Stimulated activated CD4-positive, alpha-beta T cell treated with anti-CD3 and anti-CD28 coated beads, Interleukin-2, amount 100 ng/mL, for 24 hours (primary cell): ENCODE measurements at places on chromosomes 3 and 15.

GRCh38 chr15:57611938-57612337 is 20.2 kb downstream of the MYZAP start:
- DNase-seq: no peak

GRCh38 chr15:72559781-72560180 is 85.7 kb downstream of the ARIH1 start:
- DNase-seq: no peak

GRCh38 chr3:123081718-123082369 is 15.0 kb downstream of the PDIA5 start:
- no peak for DNase-seq

DNA sequence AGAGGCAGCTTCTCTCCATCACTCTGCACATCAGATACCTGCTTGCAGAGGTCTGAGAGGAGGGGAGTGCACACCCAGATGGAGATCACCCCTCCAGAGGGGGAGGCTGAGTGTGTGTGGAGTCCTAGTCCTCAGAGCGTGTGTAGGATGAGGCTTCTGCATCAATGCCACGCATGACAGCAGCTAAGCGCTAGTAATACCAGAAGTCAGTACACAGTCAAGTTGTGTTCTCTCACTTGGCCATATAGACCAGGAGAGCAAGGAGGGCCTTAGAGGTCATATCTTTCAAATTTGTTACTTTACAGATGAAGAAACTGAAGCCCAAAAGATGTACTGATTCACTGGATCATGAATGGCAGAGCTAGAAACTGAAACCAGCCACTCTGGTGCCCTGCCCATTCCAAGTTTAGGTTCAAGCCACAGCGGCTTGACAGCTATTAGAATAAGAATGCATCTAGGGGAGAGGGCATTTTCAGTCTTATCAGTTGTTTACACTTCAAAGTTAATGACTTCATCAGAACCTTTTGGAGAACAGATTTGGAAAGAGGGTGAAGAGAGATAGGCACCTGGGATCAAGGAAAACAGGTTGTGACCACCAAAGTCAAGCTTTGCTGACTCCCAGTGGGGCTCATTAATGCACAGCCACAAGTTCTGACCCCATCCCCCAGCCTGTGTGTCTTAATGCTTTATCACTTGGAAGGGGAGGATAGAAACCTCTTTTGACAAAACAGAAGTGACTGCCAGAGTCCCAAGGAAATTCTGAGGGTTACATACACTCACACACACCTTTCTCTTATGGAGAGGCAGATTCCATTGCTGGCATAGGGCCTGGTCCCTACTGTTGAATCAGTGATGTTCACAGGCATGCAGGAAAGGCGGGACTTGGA is 310.3 kb downstream of the CHST2 start:
- DNase-seq: no peak

- no peak for DNase-seq
Observed at GRCh38 chr3:188041895-188042294, 112.1 kb upstream of the LPP start.
